ENCODE measurements at places on chromosomes 2 and 18. TPM values are rescaled to one million over a fixed set of nuclear protein-coding genes. Genes with fewer than 3 reads are reported as not detected.
A peak's percentile ranks its signal among the peaks of the same experiment; 100 is the strongest.

DNA sequence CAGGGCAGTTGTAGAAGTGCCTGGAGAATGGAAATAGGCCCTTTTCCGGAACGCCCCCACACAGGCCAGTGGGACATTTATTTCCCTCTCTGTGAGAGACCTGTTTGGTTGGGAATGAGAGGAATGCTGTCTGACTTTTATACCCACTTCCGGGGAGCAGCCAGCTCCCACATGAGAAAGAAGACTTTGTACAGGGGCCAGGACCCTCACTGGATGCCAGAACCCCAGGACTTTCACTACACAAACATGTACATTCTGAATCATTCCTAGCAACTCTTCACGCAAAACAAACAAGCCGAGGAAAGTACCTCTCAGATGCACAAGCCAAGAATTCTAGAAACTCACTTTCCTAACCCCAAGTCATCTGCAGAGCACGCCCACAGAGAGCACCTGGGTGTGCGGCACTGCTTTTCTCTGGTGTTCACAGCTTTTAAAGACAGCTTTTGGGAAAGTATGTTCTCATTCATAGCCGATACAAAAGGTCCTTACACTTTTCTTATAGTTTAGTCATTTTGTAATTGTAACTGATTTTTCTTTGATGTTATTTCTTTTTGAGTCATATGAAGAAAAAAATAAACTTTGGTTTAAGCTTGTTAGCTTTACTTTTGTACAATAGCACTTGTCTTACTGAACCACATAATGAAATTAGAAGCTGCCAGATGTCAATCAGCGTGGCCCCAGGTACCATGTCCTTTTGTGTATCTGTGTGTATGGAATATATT is 856.1 kb upstream of the ID2 start:
- H3K27me3 ChIP-seq, result no peaks in the 10 kb centered on the region
- peak; percentile 83 for DNase-seq
- H3K27ac ChIP-seq, result peak overlapping the region; percentile 96
- H3K36me3 ChIP-seq, result peaks cover 7% of the 10 kb centered on the region
- H3K4me3 ChIP-seq, result peak overlapping the region; percentile 47

DNA sequence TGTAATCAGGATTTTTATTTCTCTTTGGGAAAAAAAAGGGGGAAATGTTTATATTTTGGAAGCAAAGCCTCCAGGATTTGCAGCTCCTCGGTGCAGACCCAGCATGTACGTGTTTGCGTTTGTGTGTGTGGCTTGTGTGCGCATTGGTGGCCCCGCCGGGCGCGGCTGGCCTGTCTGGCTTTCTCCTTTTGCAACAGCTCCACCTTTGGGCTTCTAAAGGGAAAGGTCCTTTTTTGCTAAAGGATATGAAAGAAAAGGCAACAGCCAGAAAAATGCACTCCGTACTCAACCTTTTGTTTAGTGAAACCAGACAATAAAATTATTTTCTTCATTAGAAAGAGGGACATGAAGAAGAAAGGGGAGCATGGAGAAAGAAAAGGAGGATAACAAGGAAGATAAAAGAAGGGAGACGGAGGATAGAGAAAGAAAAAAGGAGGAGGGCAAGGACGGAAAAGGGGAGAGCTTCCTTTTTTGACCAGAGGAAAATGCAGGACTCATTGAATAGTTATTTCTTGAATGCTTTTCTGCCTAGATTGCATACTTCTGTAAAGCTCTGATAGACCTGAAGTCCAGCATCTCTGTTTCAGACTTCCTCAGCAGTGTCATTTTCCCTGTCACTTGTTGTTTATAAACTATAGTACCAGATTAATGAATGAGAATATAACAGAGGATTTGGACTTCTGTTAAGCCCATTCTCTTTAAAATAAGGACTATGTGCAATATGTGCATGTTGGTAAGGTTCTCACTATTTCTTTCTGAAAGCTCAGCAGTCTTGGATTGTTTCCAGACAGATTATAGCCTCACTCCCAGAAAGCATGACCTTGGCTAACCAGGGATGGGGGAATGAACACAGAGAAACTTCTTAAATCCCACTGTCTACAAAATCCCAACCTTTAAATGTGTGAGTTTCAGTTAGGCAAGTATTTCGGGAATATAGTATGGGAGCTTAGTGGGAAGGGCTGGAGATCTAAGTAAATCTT is 563.1 kb upstream of the PIK3C3 start:
- H3K36me3 ChIP-seq, result no peaks in the 10 kb centered on the region
- no peaks in the 10 kb centered on the region for H3K27me3 ChIP-seq
- no peak overlapping the region for H3K27ac ChIP-seq

The STARD6 gene
- not detected for total RNA-seq

The CGREF1 gene
- 15.1 TPM for total RNA-seq

The CHAC2 gene
- 24.8 TPM for total RNA-seq
